ENCODE measurements at places on chromosomes 12 and 14. TPM values are rescaled to one million over a fixed set of nuclear protein-coding genes. Genes with fewer than 3 reads are reported as not detected.

The LGR5 gene
- not detected for total RNA-seq

The ARHGEF25 gene
- 0.15 TPM for total RNA-seq

- peaks cover 96% of the 10 kb centered on the region for H3K4me1 ChIP-seq
- peak overlapping the region; percentile 82 for H3K27ac ChIP-seq
- H3K36me3 ChIP-seq = no peaks in the 10 kb centered on the region
- H3K27me3 ChIP-seq = no peaks in the 10 kb centered on the region
- no peak overlapping the region for H3K4me3 ChIP-seq
These were observed 265.9 kb upstream of the PLEKHG7 start for GRCh38 chr12:92436856-92437255.

- peak; percentile 76 for DNase-seq
- peaks cover 18% of the 10 kb centered on the region for H3K4me1 ChIP-seq
- H3K27me3 ChIP-seq = no peaks in the 10 kb centered on the region
- peak within 1 kb of the TSS; percentile 90 for H3K27ac ChIP-seq
- H3K4me3 ChIP-seq = peak within 1 kb of the TSS; percentile 97
These were observed at the start of gene CLEC2B for GRCh38 chr12:9869307-9870161. Gene CLEC2B, minus strand, starts transcription at chr12:9869354.

DNA sequence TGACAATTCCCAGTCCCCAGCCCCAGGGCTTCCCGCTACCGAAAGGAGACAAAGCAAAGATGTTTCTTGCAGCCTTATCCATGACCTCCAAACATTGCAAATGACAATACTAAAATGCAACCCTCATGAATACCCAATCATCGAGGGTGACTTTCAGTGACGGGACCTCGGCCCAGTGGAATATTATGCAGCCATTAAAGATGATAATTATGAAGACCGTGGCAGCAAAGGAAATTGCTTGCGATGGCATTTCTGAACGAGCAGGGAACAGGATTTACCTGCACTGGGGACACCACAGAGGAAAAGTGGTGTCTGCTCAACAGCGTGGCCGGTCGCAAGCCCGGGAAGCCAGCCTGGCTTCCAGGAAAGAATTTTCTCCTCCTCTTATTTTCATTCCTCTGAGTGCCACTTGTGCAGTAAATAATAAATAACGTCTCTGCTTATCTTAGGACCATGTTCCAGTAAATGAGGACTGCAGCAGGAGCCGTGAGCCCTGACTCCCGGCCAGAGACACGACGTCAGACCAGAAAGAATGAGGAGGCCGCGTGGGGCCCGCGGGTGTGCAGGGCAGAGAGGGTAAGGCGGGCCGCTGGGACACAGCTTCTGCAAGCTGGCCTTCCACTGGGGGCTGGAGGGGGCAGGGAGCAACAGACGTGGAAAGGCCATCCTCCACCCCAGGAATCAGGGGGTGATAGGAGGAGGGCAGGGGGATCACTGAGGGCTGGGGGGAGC, 6.6 kb downstream of the C14orf180 start:
- no peaks in the 10 kb centered on the region for H3K36me3 ChIP-seq
- DNase-seq = no peak
- H3K4me1 ChIP-seq = no peaks in the 10 kb centered on the region
- no peak overlapping the region for H3K27ac ChIP-seq
- no peaks in the 10 kb centered on the region for H3K27me3 ChIP-seq
- no peak overlapping the region for H3K4me3 ChIP-seq

DNA sequence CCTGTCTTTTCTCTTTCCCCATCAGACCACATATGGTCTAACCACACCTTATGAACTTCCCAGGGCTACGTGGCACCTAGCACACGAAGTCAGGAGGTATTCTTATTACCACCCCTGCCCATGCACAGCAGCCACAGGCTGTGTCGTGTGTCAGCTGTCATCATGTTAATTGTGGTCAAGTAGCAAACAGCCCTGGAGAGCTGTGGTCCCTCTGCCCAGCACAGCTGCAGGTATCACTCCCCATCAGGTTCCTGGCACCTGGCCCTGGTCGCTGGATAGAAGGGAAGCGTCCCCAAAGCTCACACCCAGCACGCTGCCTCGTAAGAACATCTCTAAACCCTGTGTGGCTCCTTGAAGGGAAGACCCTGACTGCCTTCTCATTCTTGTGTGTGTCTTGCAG, 45.4 kb downstream of the CLMN start:
- no peaks in the 10 kb centered on the region for H3K27me3 ChIP-seq
- no peaks in the 10 kb centered on the region for H3K36me3 ChIP-seq
- H3K4me3 ChIP-seq = no peak overlapping the region
- no peaks in the 10 kb centered on the region for H3K4me1 ChIP-seq

GRCh38 chr12:12837025-12837812, 24.1 kb downstream of the DDX47 start:
- peaks cover 4% of the 10 kb centered on the region for H3K4me1 ChIP-seq
- peak; percentile 55 for DNase-seq
- H3K27me3 ChIP-seq = no peaks in the 10 kb centered on the region

GRCh38 chr12:14802721-14803010, 612 bp downstream of the WBP11 start:
- H3K4me3 ChIP-seq = peak overlapping the region; percentile 89

GRCh38 chr14:50770586-50770985, 60.4 kb downstream of the NIN start:
- H3K27me3 ChIP-seq = no peaks in the 10 kb centered on the region
- no peak overlapping the region for H3K27ac ChIP-seq
- peaks cover 93% of the 10 kb centered on the region for H3K36me3 ChIP-seq
- DNase-seq = no peak
- H3K4me1 ChIP-seq = no peaks in the 10 kb centered on the region
- no peak overlapping the region for H3K4me3 ChIP-seq

DNA sequence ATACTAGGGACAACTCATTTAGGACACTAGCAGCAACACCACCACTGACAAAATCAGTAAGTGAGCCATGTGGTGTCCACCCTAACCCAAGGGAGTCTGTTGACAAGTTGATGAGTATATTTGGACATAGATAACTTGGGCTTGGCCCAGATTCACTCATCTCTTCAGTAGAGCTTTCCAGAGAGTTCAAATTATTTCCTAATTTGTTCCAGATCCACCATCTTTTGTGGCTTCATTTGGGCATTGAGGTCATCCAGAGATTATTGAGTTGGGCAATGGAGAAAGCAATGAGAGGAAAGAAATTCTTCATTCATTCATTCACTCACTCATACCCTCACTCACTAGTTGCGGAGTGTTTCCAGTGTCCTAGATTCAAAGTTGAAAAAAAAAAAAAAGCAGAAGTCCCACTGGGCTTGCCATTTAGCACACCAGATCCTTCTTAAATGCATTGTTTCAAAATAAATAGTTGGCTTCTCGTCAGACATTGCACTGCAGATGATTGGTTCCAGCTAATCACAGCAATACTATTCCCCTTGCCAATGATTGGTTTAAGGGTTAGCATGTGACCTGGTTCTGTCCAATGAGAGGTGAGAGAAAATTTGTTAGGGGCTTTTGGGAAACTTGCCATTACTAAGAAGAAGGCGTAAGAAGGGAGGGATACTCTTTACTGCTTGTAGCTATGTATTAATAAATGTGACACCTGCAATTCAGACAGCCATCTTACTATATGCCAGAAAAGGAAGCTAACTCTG, 31.8 kb upstream of the WSCD2 start:
- no peak overlapping the region for H3K4me3 ChIP-seq
- H3K36me3 ChIP-seq = no peaks in the 10 kb centered on the region
